ENCODE measurements at places on chromosomes 11 and 22. TPM values are rescaled to one million over a fixed set of nuclear protein-coding genes. Genes with fewer than 3 reads are reported as not detected.

DNA sequence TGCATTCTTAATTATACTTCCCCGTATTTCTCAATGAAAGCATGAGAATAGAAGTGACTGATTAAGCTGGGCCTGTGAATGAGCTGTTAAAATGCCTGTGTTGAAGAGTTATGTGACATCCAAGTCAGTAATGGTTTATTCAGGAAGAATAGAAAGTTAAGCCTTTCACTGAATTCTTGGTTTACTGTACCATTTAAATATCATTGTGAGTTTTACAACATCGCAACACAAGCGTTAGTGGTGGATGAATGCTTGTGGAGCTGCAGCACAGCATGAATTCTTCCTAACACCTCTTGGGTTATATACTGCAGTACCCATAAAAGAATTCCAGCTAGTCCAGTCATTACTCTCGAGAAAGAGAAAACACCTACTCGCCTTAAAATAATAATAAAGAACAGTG lies 257.8 kb downstream of the JRKL start:
- DNase-seq, result no peak

DNA sequence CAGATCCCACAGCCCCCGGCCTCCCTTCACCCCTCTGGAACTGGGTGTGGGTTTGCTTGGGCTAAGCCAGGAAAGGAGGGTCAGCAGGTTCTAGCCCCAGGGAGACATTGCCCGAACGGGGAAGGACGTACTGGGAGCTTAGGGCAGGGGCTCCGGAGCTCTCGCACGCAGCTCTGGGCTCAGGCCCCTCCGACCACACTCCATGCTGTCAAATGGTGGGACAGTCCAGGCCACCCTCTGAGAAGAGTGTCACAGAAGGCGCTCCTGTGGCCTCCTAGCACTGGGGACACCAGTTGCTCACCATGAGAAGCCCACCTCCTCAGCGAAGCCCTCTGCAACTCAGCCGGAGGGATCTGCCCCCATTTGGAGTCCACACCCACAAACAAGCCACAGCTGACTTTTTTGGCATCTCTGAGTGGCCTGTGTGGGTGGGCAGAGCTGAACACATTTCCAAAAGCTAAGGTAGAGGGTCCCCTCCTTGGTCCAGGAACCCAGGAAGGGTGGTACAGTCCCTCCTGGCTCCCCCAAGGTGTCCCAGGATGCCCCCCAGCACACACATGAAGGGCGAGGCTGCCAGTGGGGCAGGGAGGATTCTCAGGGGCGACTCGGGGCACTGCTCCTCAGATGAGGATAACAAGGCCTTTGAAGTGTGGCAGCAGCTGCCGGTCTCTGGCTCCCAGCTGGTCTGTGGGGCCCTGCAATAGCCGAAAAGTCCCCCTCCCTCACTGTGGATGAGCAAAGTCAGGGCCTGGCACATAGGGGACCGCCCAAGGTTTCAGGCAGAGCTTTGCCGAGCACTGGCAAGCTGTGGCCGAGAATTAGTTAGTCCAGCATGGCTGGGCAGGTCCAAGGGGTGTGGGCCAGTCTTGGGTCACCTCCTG lies 13.0 kb upstream of the TEF start:
- DNase-seq, result no peak

DNA sequence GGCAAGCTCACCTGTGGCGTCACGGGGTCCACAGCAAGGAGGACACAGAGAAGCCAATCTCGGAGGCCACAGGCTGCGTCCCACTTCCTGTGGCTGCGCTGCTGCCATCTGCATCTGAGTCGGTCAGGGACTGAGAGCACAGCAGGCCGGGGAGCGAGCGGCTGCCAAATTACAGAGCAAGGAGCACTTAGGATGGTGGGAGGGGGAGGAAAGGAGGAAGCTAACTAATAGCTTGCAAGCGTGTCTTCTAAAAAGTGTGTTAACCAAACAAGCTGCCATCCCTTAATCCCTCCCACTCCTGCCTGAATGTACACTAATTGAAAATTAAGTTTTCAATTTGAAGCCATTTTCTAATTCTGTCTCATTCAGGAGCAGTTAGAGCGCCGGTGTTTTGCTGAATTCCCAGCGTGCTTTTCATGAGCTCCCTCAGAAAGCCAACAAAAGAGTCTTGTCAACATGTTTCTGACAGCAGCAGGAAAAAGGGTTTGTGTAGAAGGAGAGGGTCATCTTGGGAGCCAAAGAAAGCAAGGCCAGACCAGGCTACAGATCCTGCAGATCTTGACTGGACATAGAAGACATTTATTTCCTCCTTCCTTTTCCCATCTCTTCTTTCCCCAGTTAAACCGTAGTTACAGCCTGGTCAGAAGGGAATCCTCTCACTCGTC lies 42.4 kb upstream of the API5 start:
- no peak for DNase-seq

Gene CALCA
- not detected for total RNA-seq

Gene BAIAP2L2
- under 0.01 TPM for total RNA-seq

Gene RAB38
- 0.60 TPM for total RNA-seq
